ENCODE measurements at places on chromosomes 16 and 17.
A peak's percentile ranks its signal among the peaks of the same experiment; 100 is the strongest.

DNA sequence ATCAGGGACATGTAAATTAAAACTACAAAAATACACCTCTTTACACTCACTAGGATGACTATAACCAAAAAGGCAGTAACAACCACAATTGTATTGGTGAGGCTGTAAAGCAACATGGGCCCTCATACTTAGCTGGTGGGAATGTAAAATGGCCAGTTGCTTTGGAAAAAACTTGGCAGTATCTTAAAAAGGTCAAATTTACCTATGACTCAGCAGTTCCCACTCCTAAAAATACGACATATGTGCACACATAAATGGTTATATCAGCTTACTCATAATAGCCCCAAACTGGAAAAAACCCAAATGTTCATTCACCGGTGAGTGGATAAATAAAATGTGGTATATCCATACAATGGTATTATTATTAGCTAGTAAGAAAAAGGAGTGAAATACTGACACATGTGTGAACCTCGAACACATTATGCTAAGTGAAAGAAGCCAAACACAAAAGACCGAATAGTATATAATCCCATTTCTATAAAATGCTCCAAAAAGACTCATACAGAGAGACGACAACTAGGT, 391.4 kb downstream of the NPIPA8 start:
- no peak for DNase-seq

- no peak for DNase-seq
Observed at GRCh38 chr16:87227296-87227951, 89.8 kb downstream of the C16orf95 start.

DNA sequence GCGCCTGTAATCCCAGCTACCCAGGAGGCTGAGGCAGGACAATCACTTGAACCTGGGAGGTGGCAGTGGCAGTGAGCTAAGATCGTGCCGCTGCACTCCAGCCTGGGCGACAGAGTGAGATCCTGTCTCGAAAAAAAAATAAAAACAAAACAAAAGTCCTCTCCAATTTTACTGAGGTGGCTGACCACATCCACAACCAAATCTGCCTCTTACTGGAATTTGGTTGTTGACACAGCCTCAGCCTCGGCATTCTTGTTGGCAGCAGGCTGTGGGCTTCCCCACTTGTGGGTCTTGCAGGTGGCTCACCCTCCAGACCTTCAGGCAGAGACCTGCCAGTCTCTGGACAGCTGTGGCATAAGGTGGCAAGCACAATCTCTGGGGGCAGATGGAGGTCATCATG, 15.6 kb downstream of the B4GALNT2 start:
- no peak for DNase-seq

GRCh38 chr17:14321980-14322776, 21.3 kb downstream of the HS3ST3B1 start:
- DNase-seq, result no peak

DNA sequence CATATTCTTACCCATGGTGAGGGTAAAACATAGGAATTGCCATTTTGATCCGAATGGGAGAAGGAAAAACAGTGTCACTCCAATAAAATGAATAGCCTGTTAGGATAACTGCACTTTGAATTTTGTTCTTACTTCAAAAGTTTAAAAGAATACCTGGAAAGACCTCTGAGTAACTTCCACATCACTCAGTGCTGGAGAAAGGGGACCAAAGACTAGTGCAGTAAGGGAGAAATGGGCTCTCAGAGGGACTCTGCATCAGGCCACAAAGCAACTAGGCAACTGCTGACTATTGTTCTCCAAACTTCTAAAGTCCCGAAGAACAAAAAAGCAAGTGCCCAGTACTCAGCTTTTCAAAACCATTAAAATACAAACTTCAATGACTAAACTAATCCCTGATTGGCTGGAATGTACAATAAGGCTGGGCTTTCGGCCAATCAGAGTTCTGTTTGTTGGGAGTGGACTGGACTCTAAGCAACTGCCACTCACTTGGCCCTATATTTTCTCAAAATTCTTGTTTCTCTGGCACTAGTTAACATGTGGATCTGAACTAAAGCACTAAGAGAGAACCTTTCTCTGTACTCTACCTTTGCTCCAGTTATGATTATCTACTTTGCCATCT, 6.2 kb downstream of the DNAJC7 start:
- peak; percentile 59 for DNase-seq

GRCh38 chr16:20504418-20504817, 53.1 kb downstream of the ACSM2A start:
- no peak for DNase-seq

DNA sequence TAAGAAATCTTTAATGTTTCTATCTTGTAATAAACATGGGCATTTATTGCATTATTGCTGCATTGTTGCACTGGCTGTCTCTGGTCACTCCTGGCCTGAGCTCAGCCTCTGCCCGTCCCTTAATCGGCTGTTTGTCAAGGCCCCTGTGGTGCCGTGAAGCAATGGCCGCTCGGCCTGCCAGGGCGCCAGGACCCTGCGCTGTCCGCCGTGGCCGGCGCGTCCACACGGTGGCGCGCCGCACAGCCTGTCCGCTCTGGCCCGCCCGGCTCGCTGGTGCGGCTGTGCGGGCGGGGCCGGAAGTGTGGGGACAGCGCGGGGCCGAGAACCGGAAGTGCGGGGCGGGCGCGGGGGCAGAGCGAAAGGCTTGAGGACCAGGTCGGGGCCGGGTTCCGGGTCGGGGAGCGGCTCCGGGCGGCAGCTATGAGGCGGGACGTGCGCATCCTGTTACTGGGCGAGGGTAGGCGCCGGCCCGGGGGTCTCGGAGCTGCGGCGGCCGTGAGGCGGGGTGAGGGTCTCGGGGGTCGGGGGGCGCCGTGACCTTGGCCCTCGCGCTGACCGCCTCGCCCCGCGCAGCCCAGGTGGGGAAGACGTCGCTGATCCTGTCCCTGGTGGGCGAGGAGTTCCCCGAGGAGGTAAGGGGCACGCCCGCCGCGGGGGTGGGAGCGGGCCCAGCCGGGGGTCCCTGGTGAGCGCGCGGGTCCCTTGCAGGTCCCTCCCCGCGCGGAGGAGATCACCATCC, at the start of gene RHOT2:
Gene RHOT2 (plus strand): TSS at position 353 of the 739 bp plus-strand sequence. CDS start 68 bp downstream, at position 421.
- peak; percentile 94 for DNase-seq

GRCh38 chr17:4815043-4815675, 8.2 kb downstream of the PLD2 start:
- DNase-seq, result no peak
